Right ventricle myocardium superior (tissue), 1 donor: ENCODE measurements at places on chromosomes 7 and 10.

DNA sequence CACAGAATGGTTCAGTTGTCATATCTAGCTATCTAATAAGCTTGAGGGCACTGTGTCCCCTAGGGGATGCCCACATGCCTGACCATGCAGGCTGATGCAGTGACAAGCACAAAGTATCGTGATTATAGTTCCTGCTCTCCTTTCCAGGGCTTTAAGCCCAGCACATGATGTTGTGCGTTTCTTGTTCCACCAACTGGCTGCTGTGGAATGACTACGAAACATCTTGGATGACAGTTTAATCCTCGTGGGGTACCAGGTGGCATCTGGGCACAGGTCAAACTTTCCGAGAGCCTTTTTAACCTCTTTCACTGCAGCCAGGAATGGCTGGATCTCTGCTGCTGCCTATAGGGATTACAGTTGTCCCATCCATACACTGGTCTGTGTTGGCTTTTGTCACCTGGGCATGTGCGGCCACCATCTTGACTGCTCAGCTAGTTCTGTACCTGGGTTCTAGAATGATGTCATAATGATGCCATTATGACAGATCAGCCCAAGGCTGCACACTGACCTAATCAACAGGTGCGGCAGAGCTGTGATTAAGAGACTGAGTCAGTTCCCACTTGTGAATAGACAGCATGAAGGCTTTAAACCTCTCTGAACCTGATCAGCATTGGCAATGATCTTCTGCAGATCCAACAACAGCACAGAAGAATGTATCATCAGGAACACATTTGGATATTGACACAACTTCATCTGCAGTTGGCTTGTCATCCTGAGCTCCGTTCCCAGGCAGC, 144.1 kb downstream of the DLG5 start:
- DNase-seq: no peak

DNA sequence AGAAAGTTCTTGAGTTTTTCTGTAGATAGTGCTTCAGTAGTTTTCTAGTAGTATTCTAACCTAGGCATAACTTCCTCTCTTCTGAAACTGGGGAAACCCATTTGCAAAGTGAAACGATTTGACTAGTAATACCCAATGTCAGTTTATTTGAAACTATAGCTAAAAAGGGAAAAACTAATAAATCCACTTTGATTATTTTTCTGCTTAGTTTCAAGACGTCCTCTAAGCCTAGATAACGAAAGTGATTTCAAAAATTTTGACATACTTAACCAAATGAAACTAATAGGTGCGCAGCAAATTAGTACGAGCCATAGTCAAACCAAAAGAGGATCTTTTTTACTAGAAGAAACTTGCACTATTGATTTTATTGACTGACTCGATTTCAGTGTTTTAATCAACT, 9.8 kb upstream of the SP8 start:
- no peak for DNase-seq

GRCh38 chr10:72930276-72930675, 24.3 kb downstream of the PLA2G12B start:
- no peak for DNase-seq

GRCh38 chr7:44227911-44228310, 27.1 kb downstream of the YKT6 start:
- DNase-seq: no peak

DNA sequence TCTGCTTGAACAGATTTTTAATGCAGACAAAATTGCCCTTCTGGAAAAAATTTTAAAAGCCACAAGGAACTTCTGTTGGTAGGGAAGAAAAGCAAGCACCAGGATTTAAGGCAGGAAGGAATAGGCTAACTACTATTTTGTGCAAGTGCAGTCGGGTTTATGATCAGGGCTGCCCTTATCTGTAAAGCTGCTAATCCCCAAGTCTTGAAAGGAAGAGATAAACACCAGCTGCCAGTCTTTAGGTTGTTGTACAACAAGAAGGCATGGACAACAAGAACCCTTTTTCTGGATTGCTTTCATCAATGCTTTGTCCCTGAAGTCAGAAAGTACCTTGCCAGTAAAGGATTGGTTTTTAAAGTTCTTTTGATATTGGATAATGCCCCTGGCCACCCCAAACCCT, 40.7 kb downstream of the RALA start:
- DNase-seq: no peak
